ENCODE measurements at places on chromosomes 16 and 17.

DNA sequence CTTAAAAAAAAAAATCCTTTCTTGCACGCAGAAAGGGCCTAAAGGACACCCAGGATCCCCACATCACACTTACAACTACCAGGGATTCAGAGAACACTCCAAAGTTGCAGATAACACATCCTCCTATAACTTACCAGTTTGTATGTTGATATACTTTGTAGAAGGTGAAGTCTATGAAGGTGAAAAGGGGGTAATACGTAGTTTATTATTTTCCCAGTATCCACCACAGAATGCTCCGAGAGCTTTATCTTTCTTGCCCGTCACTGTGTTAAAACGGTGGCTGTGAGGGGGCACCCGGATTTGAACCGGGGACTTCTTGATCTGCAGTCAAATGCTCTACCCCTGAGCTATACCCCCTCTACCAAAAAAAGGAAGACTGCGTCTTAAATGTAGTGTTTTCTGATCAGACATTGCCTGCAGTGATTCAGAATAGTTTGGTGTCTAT is 7.9 kb upstream of the RPL23 start:
- no peak for DNase-seq

DNA sequence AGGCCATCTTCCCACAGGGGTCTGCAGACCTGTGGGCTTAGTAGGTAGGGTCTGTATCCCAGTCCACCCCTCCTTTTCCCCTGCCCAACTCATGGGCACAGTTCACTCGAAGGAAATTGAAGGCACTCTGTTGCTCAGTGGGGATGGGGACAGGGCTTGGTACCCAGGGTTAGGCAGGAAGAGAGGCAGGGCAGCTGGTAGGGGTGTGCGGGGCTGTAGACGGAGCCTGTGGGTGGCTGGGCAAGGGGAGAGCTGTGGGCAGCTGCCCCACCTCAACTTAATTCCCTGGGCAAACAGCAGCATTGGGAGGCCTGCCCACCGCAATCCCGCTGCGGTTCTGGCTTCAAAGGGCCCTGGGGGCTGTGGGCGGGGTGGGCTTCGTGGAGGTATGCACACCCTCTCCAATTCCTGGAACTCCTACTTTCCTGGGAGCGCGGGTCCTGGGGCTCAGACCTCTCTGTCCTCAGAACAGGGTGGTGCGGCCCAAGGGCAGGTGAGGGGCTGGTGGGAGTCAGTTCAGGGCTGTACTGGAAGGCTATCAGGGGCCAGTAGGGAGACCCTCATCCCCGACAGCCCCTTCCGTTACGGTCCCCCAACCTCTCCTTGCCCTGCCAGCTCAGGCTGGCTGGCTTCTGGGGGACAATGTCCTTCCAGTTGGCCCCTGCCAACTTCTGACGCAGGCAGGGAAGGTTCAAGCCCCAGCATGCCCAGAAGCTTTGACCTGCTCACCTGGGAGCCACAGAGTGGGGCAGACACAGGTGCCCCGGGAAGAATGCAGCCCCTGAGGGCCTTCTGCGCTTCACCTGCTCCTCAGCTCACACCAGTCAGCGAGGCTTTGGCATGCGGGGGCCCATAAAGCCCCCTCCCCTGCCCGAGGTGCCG is 9.1 kb downstream of the FOXJ1 start:
- no peak for DNase-seq

GRCh38 chr17:27950995-27951394 is 57.8 kb upstream of the LYRM9 start:
- DNase-seq = no peak

DNA sequence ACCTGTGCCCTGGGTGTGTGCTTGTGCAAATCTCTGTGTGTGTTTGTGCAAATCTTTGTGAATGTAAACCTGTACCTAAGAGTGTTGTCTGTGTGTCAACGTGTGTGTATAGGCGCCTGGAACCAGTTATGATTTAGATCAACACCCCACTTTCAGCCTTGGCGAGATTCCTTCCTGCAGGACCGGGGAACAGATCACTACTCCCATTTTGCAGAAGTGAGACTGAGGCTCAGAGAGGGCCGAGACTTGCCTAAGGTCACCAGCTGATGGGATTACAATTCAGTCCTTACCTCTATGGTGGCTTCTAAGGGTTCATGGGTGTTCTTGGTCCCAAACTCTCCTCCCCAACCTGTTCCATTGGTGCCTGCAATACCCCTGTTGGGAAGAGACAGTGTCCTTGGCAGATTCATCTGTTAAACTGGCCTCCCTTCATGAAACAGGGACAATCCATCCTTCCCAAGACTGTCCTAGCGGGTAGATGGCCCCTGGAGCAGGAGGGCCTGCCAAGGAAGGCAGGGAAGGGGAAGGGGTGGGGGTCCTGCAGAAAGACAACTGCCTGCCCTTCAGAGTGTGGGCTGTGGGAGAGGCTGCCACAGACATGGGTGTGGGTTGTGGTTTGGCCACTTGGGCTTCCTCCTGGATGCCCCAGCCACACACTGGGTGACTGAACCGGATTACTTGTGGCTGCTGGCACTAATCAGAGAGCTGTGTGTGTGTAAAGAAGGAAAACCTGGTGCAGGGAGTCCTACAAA is 6.9 kb upstream of the MAPK7 start:
- no peak for DNase-seq

GRCh38 chr17:21275047-21275578 is 9.4 kb upstream of the MAP2K3 start:
- DNase-seq = no peak

DNA sequence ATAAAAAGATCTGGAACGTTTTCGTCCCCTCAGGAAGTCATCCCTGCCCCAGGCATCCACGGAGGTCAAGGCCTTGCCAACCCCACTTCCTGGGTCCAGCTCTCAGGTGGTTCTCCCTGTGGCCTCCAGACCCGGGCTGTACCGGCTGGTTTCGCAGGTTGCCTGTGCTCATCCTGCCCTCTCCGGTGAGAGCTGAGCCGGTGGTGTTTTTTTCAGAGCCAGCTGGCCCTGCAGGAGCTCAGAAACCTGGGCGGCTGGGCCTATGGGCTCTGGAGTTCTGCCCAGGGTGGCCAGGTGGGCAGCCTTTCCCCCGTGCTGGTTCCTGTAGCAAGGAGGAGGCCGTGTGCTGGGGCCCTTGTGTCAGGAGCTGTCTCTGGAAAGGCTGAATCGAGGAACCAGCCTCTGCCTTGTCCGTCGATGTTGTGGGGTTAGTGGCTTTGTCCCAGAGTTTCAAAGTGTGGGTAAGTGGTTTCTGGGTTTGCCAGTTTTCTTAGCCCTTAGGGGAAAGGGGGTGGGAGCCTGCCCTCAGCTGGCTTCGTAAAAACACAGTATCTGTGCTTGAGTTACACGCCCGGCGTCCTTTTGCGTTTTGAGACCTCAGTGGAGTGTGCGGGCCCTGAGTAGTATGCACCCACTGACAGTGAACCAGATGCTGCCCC is 23.6 kb downstream of the C16orf90 start:
- no peak for DNase-seq

DNA sequence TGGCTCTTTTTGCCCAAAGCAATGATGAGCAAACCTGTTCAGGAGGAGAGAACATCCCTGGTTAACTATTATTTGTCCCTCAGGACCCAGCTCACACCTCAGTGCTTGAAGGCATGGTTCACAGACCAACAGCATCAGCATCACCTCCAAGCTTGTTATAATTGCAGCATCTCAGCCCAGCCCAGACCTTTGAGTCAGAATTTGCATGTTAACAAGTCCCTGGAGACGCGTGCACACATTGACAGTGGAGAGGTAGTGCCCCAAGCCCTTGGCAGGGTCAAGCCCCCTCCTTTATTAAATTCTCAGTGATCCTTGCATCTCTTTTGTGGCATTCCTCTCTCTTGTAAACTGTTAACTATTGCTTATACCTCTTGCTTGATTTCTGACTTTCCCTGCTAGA is 488.6 kb downstream of the HAPSTR1 start:
- DNase-seq = no peak

GRCh38 chr17:51801626-51802025 is 356.9 kb downstream of the CA10 start:
- DNase-seq = no peak

GRCh38 chr17:39599004-39599664 is 8.6 kb downstream of the NEUROD2 start:
- DNase-seq = no peak

GRCh38 chr17:6442775-6443174 is 1.5 kb upstream of the PIMREG start:
- no peak for DNase-seq

GRCh38 chr17:22492331-22492730 is 800.0 kb downstream of the KCNJ18 start:
- DNase-seq = no peak

GRCh38 chr16:24800586-24800985 is 45.2 kb upstream of the SLC5A11 start:
- DNase-seq = no peak

DNA sequence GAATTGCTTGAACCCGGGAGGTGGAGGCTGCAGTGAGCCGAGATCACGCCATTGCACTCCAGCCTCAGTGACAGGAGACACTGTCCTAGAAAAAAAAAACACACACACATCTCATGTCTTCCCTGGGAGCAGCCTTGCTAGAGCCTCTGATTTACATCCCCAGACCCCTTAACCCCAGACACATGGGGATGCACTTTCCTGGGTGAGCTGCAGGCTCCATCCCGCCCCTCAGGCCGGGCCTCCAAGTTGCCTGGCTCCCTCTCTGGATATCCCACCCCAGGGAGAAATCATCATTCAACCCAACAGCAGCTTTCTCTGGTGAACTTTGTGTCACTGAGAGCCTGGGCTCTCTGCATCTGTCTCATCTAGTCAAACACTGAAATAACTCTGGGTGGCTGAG is 21.5 kb downstream of the SRL start:
- DNase-seq = no peak

GRCh38 chr17:45719335-45720071 is 64.6 kb upstream of the CRHR1 start:
- DNase-seq = peak; percentile 6

- DNase-seq = no peak
Measured at GRCh38 chr17:72631949-72632684, 460.4 kb downstream of the SLC39A11 start.

DNA sequence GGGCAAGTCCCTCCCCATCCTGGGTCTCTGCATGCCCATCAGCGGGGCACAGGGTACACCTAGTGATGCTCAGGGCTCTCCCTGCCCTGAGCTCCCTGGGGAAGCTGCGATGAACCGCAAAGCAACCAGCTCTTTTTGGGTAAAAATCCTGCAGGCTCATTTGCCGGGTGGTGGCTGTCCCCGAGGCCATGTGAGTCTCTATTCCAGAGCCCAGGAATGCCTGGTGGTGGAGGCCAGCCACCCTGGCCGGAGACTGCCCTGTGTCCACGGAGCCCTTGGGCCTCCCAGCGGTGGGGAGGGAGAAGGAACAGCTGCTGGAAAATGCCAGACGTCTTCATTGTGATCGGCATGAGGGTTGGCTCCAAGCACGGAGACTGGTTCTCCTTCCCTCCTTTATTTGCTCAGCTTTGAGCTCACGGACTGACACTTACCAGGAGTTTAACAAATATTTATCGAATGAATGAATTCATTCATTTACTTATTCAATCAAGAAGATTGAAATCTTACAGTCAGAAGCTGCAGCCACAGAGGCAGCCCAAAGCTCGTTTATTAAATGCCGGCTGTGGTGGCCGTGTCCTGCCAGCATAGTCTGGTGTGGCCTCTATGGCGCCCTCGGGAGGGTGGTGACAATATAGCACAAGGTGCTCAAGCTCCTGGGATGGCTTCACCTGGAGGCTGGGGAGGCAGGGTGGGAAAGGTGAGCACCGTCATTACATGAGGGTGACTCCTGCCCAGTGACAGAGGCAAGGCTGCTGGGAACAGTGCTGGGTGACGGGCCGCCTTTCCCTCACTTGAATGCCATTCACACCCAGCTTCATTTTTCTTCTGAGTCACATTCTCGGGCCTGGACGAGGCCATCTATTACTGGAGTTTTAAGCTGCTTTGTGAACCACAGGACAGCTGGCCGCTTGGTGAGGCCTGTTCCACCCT is 31.1 kb upstream of the JPH3 start:
- DNase-seq = no peak

DNA sequence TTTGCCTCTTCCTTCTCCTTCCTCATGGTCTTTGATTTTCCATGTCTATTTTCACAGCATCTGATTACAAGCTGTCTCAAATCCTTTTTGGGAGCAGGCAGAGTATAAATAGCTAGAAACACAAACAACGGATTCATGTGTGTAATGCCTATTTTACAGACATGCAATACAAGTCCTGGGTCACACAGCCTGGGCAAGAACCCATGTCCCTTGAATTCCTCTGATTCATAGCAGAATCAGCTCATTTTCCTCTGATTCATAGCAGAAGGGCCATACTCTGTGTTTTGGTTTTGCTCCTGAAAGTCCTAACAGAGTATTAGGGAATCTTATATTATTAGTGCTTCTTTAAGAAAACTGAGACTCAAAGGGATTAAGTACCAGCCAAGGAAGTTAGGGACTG is 71.3 kb downstream of the IRX5 start:
- DNase-seq = no peak

DNA sequence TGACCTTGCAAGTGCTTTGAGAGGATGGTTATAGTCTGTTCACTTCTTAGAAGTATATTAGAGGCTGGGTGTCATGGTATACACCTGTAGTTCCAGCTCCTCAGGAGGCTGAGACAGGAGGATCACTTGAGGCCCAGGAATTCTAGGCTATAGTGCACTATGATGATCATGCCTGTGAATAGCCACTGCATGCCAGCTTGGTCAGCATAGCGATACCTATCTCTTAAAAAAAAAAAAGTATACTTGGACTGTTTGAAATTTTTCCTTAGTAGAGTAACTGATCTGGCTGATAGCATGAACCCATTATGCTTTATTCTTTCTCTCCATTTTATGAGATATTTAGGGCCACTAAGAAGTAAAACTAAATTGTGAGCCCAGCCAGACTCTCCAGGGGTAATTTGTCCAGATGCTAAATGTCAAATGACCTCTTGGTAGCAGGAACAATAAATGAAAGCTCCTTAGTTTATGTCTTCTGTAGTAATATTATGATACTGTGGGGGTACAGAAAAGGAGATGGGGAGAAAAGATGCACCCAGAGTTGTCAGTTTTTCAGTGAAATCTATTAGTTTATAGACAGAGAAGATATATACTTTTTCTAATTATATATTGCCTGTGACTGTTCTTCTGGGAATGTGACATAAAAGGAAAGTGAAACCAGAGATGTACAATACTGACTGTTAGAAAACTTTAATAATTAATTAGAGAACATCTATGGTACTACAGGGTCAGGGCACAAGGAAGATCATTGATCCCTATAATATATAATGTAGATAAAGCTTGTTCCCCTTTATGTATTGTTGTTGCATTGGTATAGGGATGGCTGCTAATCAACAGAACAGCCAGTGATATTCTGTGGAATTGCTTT is 335.3 kb upstream of the TBX2 start:
- no peak for DNase-seq

- no peak for DNase-seq
Measured at GRCh38 chr16:66402166-66402565, 24.9 kb upstream of the BEAN1 start.
